Breast epithelium (tissue), 4 donors: ENCODE measurements at places on chromosomes 5 and 9. TPM values are rescaled to one million over a fixed set of nuclear protein-coding genes. Genes with fewer than 3 reads are reported as not detected.

ZDHHC11 gene
- total RNA-seq: 9.5 TPM

CCDC171 gene
- total RNA-seq: 4.8 TPM

SV2C gene
- 1.3 TPM for total RNA-seq

NREP gene
- total RNA-seq: 9.1 TPM

MIER3 gene
- total RNA-seq: 43.2 TPM

PCDHGB7 gene
- 21.3 TPM for total RNA-seq
